CD4-positive, alpha-beta T cell treated with Interleukin-6 at 100 ng/mL for 8 hours (primary cell): ENCODE measurements at places on chromosomes 11 and 22.

- peak; percentile 32 for DNase-seq
Measured at GRCh38 chr11:7577291-7578190, 63.7 kb downstream of the PPFIBP2 start.

GRCh38 chr11:47912843-47913437, 64.8 kb upstream of the NUP160 start:
- DNase-seq = no peak

DNA sequence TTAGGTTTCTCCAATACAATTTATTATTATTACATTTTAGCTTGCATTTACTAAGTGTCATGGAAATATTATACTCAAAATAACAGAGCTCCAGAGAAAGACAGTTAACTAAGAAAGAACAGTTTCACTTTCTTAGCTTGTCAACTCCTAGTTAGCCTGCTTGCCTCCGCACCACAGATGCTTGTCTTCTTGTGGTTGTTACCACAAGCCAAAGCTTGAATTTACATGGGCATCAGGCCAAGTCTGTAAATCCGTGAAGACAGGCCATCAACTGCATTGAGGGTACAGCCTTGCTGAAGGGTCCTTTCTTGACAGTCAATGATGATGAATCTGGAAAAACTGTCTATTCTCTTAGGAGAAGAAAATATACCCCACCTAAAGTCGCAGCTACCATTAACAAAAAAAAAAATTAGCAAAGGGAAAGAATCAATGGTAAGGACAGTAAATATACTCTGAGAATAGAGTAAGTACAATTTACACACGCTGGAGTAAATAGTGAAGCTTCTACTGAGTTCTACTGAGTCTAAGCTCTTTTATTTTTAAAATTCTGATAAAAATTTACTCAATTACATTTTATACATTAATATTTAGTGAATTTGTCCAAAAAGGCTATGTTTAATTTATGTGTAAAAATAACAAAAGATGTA, 15.6 kb upstream of the DENND5A start:
- DNase-seq = peak; percentile 69

GRCh38 chr22:38419858-38420160, 35.2 kb downstream of the KCNJ4 start:
- DNase-seq = no peak
